ENCODE measurements at places on chromosomes 6 and 20.
A peak's percentile ranks its signal among the peaks of the same experiment; 100 is the strongest.

DNA sequence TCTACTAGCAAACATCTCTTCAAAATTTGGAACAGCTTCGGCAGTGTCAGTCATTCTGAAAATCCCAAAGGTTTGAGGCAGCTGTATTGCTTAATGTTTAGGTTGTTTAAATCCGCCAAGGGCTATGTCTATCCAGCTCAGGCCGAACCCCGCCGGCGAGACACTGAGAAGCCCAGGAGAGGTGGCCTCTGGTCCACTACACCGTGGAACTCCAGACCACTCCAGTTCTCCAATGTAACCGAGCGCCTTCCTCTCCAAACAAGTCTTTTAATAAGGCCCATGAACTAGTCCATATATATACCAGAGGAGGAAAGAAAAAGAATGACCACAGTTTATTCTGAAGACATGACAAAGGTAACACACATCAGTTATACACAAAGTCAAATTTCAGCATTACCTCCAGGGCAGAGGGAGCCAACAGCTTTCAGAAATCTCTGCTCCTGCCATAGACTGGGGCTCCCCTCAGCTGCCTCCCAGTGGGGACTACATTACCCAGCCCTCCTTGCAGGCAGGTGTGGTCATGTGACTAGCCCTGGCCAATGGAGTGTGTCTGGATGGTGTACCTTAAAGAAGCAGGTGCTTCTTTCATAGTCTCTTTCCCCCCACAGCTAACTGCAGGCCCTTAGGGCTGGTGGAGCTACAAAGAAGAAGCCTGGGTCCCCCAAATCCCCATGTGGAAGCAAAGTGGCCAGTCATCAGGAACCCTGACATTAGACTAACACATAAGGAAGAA, at the start of gene RAMACL:
Gene RAMACL, minus strand, starts transcription at position 255 of the 733 bp plus-strand sequence. Its CDS starts 201 bp downstream, at position 54.
- no peak for DNase-seq

DNA sequence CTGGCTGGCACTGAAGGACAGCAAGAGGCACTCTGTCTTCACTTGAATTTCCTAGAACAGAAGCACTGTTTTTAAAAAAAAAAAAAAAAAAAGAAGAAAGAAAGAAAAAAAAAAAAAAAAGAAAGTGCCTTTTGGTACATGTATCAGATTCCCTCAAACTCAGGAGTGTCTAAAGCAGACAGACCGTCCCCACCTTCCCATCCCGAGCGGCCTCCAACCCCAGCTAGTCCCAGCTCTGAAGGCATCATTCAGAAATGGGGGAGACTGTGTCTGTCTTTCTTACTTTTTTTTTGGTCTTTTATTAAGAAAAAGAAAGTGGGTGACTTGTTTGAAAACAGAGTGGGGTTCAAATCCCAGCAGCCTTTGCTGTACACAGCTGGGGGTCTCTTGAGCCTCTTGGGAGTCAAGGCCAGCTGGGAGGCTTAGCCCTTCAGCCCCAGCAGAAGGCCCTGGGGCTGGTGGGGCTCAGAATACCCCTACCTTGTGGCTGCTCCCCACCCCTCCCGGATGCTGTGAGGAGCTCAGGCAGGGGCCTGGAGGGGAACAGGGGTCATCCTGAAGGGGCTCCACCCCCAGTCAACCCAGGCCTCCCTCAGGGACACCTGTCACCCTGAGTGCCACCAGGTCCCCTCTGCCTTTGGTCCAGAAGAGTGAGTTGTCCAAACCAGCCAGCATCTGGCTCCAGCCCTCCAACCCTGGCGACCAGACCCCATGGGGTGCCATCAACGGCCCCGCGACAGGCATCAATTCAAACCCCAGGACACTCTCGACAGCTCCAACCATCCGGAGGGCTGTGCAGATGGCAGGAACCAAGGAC, 128.3 kb downstream of the TAF4 start:
- DNase-seq = peak; percentile 12

DNA sequence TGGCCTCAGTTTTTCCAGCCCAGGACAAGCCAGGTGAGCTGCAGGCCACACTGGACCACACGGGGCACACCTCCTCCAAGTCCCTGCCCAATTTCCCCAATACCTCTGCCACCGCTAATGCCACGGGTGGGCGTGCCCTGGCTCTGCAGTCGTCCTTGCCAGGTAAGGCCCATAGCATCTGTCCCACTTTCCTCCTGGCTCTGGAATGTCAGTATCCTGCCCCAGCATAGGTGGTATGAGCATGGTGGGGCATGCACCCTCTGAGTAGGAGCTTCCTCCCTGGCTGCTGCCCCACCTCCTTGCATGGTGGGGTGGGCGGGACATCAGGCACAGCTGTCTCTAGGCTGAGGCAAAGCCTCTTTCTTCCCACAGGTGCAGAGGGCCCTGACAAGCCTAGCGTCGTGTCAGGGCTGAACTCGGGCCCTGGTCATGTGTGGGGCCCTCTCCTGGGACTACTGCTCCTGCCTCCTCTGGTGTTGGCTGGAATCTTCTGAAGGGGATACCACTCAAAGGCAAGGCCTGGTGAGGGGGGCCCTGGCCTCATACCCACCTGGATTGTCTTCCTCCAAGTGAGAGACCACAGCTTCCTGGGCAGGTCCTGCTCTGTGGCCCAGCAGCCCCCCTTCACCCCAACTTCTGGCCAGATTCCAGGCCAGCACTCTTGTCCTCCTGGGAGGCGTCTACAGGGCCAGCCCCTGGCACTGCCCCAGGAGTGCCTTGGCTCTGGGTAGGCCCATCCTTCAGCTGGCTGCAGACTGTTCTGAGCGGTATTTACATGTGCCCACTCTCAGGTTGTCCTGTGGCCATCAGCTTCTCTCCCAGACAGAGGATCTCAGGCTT, 9.1 kb downstream of the PI16 start:
- peak; percentile 75 for DNase-seq

- DNase-seq = peak; percentile 58
These were observed 69.6 kb upstream of the SMIM28 start for GRCh38 chr6:138307816-138308730.

DNA sequence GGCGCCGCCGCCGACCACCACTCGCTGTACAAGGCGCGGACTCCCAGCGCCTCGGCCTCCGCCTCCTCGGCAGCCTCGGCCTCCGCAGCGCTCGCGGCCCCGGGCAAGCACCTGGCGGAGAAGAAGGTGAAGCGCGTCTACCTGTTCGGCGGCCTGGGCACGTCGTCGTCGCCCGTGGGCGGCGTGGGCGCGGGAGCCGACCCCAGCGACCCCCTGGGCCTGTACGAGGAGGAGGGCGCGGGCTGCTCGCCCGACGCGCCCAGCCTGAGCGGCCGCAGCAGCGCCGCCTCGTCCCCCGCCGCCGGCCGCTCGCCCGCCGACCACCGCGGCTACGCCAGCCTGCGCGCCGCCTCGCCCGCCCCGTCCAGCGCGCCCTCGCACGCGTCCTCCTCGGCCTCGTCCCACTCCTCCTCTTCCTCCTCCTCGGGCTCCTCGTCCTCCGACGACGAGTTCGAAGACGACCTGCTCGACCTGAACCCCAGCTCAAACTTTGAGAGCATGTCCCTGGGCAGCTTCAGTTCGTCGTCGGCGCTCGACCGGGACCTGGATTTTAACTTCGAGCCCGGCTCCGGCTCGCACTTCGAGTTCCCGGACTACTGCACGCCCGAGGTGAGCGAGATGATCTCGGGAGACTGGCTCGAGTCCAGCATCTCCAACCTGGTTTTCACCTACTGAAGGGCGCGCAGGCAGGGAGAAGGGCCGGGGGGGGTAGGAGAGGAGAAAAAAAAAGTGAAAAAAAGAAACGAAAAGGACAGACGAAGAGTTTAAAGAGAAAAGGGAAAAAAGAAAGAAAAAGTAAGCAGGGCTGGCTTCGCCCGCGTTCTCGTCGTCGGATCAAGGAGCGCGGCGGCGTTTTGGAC, 2.0 kb downstream of the SOX4 start:
- DNase-seq = peak; percentile 54

DNA sequence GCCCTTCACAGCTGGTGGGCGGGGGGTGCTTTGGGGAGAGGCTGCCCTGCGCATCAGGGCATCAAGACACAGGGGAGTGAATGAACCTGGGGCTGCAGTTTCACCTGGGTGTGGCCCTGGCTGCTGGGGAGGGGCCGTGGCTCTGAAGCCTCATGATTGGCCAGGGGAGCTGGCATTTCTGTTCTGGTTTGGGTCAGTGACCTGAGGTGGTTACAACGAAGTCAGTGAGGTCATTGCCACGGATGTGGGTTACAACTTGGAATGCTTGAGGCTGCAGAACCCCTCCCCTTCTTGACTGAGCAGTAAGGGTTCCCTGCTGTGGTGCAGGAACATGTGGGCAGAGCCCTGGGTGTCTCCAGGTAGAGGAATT, 3.0 kb downstream of the TCEA2 start:
- DNase-seq = no peak

DNA sequence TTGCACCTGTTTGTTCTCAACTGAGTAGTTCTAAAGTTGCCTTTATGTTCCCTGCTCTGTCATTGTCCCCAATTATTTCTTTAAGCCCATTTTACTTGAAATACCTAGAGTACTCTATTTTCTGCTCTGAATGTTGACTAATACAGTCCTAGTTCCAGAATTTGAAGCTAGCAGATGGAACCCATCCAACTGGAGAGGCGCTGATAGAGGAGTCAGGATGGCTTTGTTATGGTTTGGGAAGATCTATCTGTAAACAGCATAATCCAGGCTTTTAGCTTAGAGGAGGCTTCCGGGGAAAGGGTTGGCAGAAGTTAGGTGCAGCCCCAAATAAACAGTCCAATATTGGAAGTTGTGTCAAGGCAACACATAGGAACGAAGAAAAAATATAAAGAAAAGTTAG, 927.7 kb downstream of the TFAP2A start:
- no peak for DNase-seq

- no peak for DNase-seq
These were observed 15.4 kb upstream of the SLPI start for GRCh38 chr20:45269754-45270270.

DNA sequence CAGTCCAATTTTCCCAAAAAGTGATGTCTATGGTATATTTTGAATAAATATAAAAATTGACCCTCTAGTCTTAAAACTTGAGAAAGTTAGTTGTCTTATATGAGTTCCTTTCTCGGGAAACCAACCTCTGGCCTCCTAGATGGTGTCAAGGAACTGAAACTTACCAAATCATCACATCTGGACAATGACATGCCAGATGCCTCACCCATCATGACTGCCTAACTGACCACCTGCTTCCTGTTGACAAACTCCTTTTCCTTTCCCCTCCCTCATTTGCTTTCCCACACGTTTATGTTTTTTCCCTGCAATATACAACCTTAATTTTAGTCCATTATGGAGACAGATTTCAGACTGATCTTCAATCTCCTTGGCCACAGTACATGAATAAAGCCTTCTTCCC, 731.0 kb downstream of the EPHA7 start:
- no peak for DNase-seq

- DNase-seq = no peak
These were observed 108.5 kb downstream of the DHX35 start for GRCh38 chr20:39070484-39071231.

- DNase-seq = no peak
These were observed 159.2 kb downstream of the CD109 start for GRCh38 chr6:73854998-73855718.

GRCh38 chr6:62971976-62972658, 239.2 kb upstream of the FKBP1C start:
- DNase-seq = no peak

GRCh38 chr6:4778086-4778485, 1.9 kb downstream of the CDYL start:
- DNase-seq = no peak

DNA sequence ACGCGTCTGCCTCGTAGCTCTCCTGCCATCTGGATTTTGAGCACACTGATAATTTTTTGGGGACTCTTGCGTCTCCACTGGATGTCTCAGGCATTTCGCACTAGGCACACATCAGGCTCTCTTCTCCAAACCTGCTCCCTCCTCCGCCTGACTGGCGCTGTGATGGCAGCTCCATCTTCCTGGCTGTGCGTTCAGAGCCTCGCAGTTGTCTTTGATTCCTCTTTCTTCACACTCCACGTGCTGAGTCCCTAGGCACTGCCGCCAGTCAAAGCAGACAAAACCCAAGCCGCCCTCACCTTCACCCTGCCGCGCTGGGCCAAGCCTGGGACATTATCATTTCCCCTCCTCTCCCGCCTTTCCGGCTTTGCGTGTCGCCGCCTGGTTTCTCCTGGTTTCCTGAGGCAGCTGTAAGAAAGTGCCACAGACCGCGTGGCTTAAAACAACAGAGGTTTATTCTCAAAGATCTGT, 778 bp downstream of the PSMG4 start:
- peak; percentile 55 for DNase-seq

DNA sequence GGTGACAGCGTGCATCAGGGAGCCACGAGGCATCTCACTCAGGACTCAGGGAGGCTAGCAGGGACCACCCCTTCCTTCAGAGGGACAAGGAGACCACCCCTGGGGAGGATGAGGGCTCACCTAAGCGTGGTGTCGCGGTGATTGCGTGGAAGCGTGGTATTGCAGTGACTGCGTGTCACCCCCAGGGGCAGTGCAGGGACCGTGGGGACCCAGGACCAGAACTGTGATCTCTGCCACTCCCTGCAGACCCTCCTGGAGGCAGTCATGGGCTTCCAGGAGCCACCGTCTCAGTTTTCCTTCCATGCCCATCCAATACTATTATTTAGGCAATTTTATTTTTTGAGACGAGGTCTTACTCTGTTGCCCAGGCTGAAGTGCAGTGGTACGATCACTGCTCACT, 147.1 kb downstream of the TAF4 start:
- no peak for DNase-seq

GRCh38 chr6:100412872-100413271, 51.8 kb downstream of the SIM1 start:
- no peak for DNase-seq

GRCh38 chr6:106279179-106279578, 46.4 kb downstream of the ATG5 start:
- no peak for DNase-seq

- no peak for DNase-seq
These were observed 408.4 kb downstream of the MAFB start for GRCh38 chr20:40280616-40281015.

GRCh38 chr6:160837146-160837545, 135.1 kb downstream of the PLG start:
- no peak for DNase-seq

GRCh38 chr20:24102290-24102689, 113.7 kb upstream of the GGTLC1 start:
- DNase-seq = no peak

DNA sequence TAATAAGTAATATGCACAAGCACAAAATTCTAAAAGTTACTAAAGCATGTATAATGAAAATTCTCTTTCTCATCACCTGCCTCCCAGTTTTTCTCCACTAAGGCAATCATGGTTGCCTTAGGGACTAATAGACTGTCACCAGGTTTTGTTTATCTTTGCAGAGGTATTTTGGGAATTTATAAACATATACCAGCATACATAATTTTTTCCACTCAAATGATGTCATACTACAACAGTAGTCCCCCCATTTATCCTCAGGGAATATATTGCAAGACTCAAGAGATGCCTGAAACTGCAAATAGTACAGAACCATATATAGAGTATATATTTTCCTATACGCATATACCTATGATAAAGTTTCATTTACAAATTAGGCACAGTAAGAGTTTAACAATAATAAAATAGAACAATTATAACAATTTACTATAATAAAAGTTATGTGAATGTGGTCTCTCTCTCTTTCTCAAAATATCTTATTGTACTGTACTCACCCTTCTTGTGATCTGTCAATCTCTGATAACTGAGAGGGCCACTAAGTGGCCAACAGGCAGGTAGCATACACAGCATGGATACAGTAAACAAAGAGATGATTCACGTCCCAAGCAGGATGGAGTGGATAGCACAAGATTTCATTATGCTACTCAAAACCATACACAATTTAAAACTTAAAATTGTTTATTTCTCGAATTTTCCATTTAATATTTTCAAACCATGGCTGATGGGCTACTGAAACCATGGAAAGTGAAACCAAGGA, 19.7 kb downstream of the RBL1 start:
- no peak for DNase-seq

- DNase-seq = no peak
These were observed 191.0 kb downstream of the TFAP2A start for GRCh38 chr6:10223841-10224240.

Data from Right ventricle myocardium superior (tissue), 1 donor.